ENCODE measurements at places on chromosomes 11 and 22.

DNA sequence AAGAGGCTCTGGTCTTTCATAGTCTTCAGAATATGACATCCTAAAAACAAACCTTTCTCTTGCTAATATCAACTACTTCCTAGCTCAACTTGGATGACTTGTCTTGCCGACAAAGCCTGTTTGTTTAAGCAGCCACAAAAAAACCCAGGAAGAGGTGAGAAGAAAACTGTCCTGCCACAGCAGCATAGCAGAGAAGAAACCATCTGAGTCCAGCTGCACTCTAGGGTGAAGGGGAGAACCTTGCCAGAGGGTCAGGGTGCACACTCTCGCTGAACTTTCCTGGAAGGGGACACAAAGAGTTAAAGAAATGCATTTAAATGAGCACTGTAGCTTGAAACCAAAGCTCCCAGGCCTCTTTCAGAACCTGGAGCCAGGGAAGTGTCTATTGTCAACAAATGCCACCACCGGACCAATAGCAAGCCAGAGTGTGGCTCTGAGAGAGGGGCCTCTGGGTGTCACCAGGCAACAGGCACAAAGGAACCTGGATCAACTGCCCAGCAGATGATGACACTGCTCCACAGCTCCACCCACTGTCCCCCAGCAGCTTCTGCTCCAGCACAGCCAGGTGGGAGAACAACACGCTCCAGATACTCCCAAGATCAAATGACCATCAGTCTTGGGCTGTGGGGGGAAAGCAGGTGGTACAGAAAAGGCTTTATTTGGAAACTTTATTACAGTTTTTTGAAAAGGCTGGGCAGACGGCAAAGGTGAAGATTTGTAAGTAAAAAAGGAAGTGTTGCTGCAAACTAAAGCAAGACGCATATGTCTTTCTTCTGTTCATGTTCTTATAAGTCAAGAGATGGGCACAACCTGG, 105.7 kb downstream of the RASSF10 start:
- no peak for DNase-seq

DNA sequence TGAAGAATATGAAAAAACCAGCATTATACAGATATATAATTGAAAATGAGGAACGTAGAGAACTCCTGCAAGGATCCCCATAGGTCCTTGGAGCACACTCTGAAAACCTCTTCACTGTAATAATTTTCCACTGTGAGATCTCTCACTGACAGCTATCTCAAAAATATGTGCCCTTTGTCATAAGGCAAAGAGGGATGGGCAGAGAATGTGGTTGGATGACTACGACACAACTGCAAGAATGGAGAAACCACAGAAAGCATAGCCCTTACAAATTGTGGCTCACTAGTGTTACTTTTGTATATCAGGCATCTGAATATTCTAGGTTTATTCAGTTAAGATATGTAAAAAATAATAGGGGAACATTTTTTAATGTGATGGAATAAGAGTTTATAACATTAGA, 7.9 kb upstream of the CTSC start:
- DNase-seq: no peak

DNA sequence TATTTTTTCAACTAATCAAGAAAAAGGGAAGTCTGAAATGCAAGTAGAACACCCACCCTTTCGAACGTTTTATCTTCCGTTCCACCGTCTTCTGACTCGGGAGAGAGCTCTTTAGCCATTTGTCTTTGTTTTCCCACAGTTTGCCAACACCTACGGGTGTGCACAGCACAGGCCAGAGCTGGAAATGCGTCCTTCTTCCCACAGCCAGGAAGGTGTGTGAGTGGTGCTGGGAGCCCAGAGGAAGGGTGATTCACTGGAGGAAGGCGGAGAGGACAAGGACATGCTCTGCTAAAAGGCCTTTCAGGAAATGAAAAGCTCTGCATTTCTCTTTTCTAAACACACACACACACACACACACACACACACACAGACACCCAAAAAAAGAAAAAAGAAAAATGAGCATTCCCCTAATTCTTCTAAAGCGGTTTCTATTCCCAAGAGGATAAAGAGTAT, 18.5 kb downstream of the ENDOD1 start:
- no peak for DNase-seq

- no peak for DNase-seq
Measured at GRCh38 chr11:128573638-128574037, 13.7 kb downstream of the ETS1 start.

GRCh38 chr22:46934746-46935491, 172.5 kb downstream of the TBC1D22A start:
- DNase-seq: peak; percentile 26

All from activated naive CD8-positive, alpha-beta T cell treated with anti-CD3 and anti-CD28 coated beads for 36 hours (primary cell).